Umbilical cord (tissue), 2 donors: ENCODE measurements at places on chromosomes 2 and 18.

- peak; percentile 83 for DNase-seq
These were observed 127.5 kb downstream of the RDH14 start for GRCh38 chr2:18432999-18433398.

DNA sequence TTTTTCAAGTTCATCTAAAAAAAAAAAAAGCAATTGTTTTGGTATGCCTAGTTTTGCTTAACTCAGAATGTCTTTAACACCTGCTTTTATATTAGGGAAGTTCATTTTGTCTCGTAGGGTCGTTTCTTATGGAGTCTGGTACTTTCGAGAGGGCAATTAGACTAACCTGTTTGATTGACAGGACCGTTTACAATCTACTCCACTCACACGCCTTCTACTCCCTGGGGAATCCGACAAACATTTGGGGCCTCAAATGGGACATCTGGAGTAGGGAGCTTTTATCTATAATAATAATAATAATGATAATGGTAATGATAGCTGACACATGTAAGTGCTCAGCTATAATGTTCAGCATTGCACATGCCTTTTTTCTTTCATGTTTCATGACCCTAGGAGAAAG lies 261.6 kb upstream of the RASGRP3 start:
- DNase-seq, result no peak

DNA sequence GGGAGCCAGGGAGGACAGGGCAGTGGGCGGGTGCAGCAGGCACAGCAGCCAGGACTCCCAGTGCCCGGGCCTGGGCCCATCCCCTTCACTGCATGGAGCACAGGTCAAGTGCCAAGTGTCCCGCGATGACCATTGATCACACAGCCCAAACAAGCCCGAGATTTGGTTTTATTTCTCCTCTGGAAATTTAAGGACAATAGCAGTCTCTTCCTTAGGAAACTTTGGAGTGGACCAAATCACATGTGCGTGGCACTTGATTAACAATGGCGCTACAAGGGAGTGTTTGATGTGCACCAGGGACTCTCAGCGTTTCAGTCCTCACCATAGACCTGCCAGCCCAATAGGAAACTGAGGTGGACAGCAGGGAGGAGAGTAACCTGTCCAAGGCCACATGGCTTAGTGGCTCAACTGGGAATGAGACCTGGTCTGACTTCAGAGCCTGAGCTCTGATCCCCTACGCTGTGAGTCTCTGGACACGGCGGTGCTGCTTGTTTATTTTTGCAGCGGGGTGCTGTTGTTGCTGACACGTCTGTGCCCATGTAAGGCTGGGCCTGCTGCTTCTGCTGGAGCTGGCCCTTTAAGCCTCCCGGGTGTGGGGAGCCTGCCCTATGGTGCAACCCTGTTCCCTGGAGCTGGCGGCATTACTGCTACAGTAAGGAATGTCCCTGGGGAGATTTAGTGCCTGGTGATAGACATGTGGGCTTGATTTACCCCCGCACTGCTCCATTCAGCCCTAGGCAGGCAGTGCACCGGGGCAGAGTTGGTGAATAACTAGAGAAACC lies 194.2 kb downstream of the INHBB start:
- DNase-seq, result peak; percentile 89

DNA sequence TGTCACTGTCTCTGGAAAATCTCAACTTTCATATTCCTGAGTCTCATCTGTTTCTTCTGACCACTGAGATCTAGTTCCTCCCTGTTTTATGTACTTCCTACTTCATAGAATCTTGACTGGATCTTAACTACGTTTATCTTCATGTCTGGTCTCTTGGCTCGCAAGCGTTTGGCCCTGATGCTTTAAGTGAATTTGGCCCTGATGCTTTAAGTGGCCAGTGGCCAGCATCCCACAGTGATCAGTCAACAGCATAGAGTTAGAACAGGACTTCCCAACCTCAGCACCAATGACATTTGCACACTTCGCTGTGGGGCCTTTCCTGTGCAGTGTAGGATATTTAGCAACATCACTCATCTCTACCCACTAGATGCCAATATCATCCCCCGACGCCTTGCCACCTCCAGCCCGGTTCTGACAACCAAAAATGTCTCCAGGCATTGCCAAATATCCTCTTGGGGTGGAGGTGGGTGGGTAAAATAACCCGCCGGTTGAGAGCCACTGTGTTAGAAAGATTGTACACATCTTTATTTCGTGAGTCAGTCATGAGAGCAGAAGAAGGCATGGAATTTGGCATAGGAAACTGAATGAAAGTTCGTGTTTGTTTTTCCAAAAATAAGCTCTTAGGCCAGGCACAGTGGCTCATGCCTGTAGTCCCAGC lies 12.2 kb downstream of the TM4SF20 start:
- DNase-seq, result peak; percentile 70

- DNase-seq, result no peak
These were observed 15.0 kb upstream of the TRAF3IP1 start for GRCh38 chr2:238305092-238305862.

DNA sequence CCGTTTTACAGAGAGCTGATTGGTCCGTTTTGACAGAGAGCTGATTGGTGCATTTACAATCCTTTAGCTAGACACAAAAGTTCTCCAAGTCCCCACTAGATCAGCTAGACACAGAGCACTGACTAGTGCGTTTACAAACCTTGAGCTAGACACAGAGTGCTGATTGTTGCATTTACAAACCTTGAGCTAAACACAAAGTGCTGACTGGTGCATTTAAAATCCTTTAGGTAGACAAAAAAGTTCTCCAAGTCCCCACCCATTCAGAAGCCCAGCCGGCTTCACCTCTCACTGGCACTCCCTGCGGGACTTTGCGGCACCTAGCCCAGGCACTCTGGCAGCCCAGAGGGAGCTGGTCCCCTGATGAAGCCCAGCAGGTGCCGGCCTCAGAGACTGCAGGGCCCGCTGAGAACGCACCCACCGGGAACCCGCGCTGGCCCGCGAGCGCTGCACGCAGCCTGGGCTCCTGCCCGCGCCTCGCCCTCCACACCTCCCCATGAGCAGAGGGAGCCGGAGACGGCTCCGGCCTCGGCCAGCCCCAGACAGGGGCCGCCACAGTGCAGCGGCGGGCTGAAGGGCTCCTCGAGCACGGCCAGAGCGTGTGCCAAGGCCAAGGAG lies 508.1 kb upstream of the CHAC2 start:
- no peak for DNase-seq

DNA sequence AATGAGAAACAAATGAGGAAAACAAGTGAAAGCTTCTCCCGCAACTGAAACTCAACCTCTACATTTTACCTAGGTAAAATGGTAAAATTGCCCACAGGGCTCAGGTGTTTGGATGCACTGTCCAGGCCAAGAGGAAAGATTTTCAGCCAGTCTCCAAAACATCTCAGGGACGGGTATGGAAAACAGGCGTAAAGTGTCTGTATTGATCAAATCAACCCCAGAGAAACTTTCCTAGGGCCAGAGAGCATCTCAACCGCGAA lies 361 bp upstream of the HAT1 start:
- no peak for DNase-seq

DNA sequence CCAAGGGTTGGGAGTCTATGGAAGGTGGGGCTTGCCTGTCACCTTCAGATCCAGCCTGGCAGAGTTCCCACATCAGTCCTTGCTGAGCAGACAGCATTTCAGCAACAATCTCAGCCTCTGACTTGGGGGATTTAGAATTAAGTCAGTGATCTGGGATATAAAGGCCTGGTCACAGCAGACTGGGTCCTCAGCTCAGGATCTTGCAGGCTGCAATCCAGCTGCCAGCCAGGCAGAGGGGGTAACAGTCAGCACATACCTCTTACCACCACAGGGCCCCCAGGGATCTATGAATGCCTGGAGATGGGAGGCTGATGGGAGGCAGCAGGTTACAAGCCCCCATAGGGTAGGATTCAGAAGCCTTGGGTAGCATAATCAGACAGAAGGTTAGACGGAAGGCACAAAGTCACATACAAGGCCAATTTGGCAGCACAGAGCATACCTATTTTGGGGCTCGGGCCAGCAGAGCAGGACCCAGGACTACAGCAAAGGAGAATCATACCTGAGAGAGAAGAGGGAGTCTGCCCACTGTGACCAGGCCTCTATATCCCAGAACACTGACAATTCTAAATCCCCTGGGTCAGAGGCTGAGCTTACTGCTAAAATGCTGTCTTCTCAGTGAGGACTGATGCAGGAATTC lies 163.5 kb downstream of the MTCL1 start:
- DNase-seq, result no peak

DNA sequence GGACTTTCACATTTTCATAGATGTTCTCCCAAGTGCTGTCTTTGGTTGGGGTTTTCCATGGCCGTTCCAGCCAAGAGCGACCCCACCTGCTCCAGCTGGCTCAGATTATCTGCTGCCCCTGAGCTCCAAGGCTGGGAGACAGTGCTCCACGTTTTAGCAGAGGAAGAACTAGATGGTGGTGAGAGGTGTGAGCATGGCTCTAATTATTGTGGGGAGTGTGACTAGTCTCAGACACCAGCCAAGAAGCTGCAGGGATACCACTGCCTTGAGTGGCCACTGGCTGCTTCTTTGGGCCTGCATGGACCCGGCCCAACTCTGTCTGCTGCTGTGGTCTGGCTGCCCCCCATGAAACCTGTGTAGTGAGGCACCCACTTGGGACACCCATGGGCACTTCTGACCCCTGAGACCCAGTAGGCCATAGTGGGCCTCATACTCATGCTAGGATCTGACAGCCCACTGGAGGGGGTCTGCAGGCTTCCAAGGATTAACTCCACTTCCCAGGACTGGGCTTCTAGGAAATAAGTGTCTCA lies 2.8 kb upstream of the NCL start:
- no peak for DNase-seq

DNA sequence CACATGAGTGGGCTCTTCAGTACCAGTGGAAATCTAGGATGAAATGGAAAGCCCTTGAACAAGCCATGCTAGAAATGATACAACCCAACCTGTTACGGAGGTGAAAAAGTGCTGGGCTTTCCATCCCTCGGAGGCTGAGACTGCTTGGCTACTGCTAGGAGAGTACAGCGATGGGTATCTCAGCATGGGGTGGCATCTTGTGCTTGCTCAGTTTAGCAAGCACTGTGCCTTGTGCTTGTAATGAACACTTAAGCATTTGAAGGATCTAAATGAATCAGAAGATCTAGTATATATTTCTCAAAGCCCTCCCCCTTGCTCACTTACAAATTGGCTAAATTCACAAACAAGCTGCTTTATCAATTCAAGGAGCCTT lies 44.3 kb upstream of the EHBP1 start:
- DNase-seq, result no peak

GRCh38 chr2:143329288-143329687 lies 200.1 kb downstream of the ARHGAP15 start:
- no peak for DNase-seq

DNA sequence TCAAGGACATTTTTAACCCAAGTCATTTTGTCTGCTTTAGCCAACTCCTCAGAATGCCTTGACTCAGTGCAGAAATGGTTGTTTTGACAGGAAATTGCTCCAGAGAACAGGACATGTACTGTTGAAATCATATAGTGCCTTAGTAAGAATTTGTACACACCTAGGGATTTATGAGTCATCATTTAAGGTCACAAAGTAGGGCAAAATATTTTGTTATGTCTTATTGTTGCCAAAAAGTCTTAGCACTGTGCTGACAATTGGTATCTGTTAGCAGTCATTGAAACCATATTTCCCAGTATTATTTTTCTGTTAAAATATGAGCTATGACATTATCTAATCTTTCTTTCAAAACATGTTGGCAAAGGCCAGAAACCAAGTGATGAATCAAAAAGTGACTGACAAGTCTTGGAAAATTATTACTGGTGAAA lies 104.5 kb downstream of the OSBPL6 start:
- peak; percentile 12 for DNase-seq

DNA sequence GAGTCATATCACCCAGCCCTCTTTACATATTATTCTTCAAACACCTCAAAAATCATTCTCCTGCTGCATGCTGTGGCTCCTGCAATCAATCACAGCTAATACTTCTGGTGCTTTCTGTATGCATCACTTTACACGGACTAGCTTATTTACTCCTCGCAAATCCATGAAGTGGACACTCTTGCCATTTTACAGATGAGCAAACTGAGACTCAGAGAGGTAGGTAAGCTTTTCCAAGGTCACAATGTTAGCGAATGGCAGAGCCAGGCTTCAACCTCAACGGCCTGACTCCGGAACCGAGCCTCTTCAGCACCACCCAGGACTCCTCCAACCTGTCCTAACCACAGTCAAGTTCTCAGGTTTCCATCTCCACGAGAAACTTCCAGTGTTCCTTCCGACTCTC lies 36.8 kb downstream of the TCF4 start:
- no peak for DNase-seq

- DNase-seq, result no peak
These were observed 253.0 kb downstream of the NCKAP5 start for GRCh38 chr2:133315280-133315679.

DNA sequence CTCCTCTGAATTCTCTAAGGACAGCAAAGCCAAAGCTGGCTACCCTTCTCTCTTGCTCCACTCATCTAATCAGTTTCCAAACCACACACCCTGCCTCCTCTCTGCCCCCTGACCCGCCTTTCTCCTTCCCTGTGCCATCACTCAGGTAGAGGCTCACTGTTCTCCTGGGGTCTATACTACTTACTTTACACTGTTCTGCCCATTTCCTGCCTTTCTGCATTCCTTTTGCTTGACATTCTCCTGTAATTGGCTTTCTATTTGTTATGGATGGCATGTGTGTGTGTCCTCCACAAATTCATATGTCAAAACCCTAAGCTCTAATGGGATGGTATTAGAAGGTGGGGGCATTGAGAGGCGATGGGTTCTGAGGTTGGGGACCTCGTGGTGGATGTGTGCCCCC lies 675.2 kb upstream of the ID2 start:
- DNase-seq, result no peak

GRCh38 chr2:1277634-1278033 lies 135.6 kb upstream of the TPO start:
- DNase-seq, result no peak

GRCh38 chr2:6958616-6959235 lies 41.5 kb downstream of the RNF144A start:
- DNase-seq, result no peak

GRCh38 chr2:174322746-174323145 lies 12.0 kb upstream of the SP9 start:
- DNase-seq, result peak; percentile 14

DNA sequence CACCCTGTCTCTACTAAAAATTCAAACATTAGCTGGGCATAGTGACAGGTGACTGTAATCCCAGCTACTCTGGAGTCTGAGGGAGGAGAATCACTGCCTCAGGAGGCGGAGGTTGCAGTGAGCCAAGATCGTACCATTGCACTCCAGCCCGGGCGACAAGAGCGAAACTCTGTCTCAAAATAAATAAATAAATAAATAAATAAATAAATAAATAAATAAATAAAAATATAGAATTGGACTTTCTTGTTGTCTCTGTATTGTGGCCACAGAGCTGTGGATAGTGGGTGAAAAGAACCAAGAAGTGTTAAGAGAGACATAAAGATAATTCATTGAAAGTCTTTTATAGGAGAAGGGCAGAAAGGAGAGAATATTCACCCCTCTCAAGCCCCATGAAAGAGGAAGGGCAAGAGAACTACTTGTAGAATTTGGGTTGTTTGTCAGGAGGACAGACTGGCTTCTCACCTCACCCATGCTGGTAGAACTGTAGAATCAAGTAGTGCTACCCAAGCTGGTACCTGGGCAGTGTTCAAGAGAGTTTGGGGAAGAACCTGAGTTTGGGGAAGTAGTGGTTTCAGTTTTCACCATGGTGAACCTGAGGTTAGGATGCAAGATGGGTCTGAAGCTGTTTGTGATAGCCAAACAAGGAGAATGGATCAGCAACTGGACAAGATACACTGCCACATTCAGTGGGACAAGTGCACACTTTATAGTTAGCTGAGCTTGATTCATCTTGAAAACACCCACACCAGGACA lies 256.5 kb downstream of the CD226 start:
- no peak for DNase-seq

- no peak for DNase-seq
These were observed 436.4 kb downstream of the ZNF521 start for GRCh38 chr18:24915547-24915946.

GRCh38 chr2:28054916-28055315 lies 164.4 kb downstream of the BABAM2 start:
- DNase-seq, result no peak
